ENCODE measurements at places on chromosomes 2 and 18.

GRCh38 chr2:53609551-53609950 is 158.1 kb upstream of the CHAC2 start:
- no peak for DNase-seq

- no peak for DNase-seq
Measured at GRCh38 chr2:20852139-20852538, 29.2 kb upstream of the LDAH start.

DNA sequence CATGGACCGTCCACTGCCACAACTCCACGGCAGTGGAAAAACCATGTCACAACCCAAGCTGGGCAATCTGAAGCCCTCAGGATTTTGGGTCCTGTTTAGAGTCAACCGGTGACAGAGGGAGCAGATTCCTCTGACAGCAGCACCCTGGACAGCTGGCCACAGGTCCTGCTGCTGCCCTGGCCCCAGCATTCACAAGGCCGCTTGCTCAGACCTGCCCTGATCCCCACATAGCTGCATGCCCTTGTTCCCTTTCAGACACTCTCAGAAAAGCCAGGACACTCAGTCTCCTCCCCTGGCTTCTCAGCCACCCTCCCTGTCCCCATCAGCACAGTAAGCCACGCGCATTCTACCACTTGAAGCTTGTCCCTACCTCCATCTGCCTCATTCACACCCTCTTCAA is 1.6 kb downstream of the COPS9 start:
- no peak for DNase-seq

GRCh38 chr18:27967913-27968824 is 208.8 kb downstream of the CDH2 start:
- DNase-seq, result no peak

GRCh38 chr2:168814939-168815907 is 12.8 kb downstream of the NOSTRIN start:
- no peak for DNase-seq

GRCh38 chr18:22626771-22627170 is 209.1 kb upstream of the CTAGE1 start:
- no peak for DNase-seq

GRCh38 chr18:35424356-35424755 is 47.2 kb upstream of the ZNF396 start:
- no peak for DNase-seq

Data from AG04449 (cell line).